ENCODE measurements at places on chromosomes 11 and 22.

DNA sequence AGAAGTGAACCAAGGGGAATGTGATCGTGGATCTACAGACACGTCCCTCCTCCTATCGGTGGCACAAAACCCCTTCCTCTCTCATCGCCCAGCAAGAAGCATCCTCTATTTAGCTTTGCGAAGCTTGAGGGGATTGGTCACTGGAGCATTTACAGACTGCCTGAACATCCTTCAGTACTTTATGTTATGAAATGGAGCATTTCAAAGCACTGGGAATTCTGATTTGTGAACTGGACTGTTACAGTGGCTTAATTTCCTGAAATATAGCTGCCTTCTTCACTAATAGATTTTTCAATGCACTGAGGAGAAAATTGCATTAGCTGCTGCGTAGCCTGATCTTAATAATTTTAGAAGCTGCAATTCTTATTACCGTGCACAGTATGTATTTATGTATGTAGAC is 344.5 kb downstream of the LARGE1 start:
- H3K4me1 ChIP-seq = no peaks in the 10 kb centered on the region
- no peak overlapping the region for H3K4me3 ChIP-seq
- no peak for DNase-seq
- no peaks in the 10 kb centered on the region for H3K27me3 ChIP-seq

- DNase-seq = no peak
- H3K4me1 ChIP-seq = peaks cover 61% of the 10 kb centered on the region
- H3K4me3 ChIP-seq = peak overlapping the region; percentile 87
These were observed 695 bp downstream of the PEX26 start for GRCh38 chr22:18078329-18079041.

DNA sequence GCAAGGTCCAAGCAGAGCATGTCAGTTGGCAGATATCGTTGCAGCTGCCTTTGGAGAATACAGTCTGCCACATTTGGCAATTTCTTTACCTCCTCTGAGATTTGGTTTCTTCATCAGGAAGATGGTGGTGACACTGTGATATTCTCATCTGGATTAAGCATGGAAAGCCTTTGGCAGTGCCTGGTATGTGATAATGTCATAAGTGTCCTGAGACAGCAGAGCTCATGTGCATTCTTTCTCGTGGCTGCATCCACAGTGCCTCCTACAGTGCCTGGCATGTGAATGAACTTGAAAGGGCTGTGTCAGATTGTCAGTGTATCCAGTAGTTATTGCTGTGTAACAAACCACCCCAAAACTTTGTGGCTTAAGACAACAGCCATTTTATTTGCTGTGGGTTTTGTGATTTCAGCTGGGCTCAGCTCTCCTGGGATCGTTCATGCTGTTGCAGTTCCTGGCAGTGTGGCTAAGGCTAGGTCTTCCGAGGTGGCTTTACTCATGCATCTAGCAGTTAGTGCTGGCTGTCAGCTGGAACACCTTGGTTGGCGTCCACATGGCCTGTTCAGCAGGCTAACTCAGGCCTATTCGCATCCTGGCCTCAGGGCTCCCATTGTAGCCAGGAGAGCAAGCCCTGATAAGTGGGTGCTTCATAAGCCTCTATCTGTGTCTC is 35.7 kb upstream of the MICAL2 start:
- H3K27ac ChIP-seq = no peak overlapping the region
- no peaks in the 10 kb centered on the region for H3K36me3 ChIP-seq
- peaks cover 12% of the 10 kb centered on the region for H3K4me1 ChIP-seq
- no peak for DNase-seq
- H3K4me3 ChIP-seq = no peak overlapping the region

DNA sequence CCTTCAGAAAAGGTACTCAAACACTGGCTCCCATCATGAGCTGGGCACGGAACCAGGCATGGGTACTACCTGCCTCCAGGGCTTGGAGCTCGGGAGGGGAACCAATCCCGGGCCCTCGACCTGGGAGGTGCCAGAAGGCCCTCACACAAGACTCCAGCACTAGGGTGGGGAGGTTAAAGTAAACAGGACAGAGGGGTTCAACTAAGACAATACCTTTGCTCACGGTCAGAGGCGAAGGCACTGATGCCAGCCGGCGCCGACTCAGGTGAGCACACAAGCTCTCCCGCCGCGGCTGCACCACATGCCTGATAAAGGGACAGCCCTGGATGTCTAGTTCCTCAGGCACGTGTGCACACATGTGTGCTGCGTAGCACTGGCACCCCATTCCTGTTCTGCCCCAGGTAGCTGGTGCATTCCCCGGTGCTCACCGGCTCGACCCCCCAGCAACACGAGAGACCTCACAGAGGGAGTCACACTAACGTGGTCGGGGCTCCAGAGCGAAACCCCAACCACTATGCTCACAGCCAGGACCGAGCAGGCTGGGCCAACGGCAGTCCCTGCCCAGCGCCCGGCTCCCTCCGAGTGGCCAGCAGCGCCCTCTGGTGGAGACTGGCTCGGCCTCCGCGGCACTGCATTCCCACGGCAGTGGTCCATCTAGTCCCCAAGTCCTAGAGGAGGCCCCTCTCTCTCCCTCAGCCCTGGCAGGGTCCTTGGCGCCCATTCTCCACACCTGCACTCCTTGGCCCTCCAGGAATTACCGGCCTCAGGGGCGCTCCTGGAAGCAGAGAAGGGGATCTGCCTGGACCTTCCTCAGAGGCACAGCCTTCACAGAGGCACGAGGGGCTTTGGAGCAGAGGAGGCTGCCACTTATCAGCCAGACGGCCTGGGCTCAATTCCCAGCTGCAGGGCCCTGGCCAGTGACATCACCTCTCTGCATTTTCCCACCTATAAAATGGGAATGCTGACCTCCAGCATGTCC is 28.8 kb upstream of the MOB2 start:
- H3K4me1 ChIP-seq = peaks cover 65% of the 10 kb centered on the region
- peaks cover 5% of the 10 kb centered on the region for H3K36me3 ChIP-seq
